Body of pancreas (tissue), 4 donors: ENCODE measurements at places on chromosomes 12 and 14. TPM values are rescaled to one million over a fixed set of nuclear protein-coding genes. Genes with fewer than 3 reads are reported as not detected.
A peak's percentile ranks its signal among the peaks of the same experiment; 100 is the strongest.

GRCh38 chr12:58387199-58387598 is 445.8 kb downstream of the ATP23 start:
- no peak overlapping the region for H3K4me3 ChIP-seq
- no peaks in the 10 kb centered on the region for H3K36me3 ChIP-seq
- H3K27me3 ChIP-seq = no peaks in the 10 kb centered on the region
- no peak for DNase-seq
- H3K27ac ChIP-seq = no peak overlapping the region
- H3K4me1 ChIP-seq = no peaks in the 10 kb centered on the region

- no peaks in the 10 kb centered on the region for H3K27me3 ChIP-seq
- no peak overlapping the region for H3K27ac ChIP-seq
- no peak for DNase-seq
- H3K4me1 ChIP-seq = peaks cover 38% of the 10 kb centered on the region
Observed at GRCh38 chr12:117036547-117036946, 62.7 kb downstream of the TESC start.

- no peak overlapping the region for H3K4me3 ChIP-seq
- no peak overlapping the region for H3K27ac ChIP-seq
- DNase-seq = no peak
- H3K36me3 ChIP-seq = no peaks in the 10 kb centered on the region
- no peaks in the 10 kb centered on the region for H3K27me3 ChIP-seq
- peaks cover 18% of the 10 kb centered on the region for H3K4me1 ChIP-seq
Observed at GRCh38 chr12:21607701-21608100, 3.1 kb upstream of the GYS2 start.

- H3K4me1 ChIP-seq = no peaks in the 10 kb centered on the region
- H3K27me3 ChIP-seq = no peaks in the 10 kb centered on the region
- H3K36me3 ChIP-seq = no peaks in the 10 kb centered on the region
- no peak for DNase-seq
- H3K4me3 ChIP-seq = no peak overlapping the region
- no peak overlapping the region for H3K27ac ChIP-seq
Observed at GRCh38 chr12:89038831-89039512, 313.3 kb downstream of the DUSP6 start.

GRCh38 chr14:101736585-101736984 is 24.9 kb upstream of the PPP2R5C start:
- no peak for DNase-seq
- no peak overlapping the region for H3K4me3 ChIP-seq
- H3K27ac ChIP-seq = no peak overlapping the region
- no peaks in the 10 kb centered on the region for H3K27me3 ChIP-seq
- H3K4me1 ChIP-seq = peaks cover 7% of the 10 kb centered on the region
- no peaks in the 10 kb centered on the region for H3K36me3 ChIP-seq

DNA sequence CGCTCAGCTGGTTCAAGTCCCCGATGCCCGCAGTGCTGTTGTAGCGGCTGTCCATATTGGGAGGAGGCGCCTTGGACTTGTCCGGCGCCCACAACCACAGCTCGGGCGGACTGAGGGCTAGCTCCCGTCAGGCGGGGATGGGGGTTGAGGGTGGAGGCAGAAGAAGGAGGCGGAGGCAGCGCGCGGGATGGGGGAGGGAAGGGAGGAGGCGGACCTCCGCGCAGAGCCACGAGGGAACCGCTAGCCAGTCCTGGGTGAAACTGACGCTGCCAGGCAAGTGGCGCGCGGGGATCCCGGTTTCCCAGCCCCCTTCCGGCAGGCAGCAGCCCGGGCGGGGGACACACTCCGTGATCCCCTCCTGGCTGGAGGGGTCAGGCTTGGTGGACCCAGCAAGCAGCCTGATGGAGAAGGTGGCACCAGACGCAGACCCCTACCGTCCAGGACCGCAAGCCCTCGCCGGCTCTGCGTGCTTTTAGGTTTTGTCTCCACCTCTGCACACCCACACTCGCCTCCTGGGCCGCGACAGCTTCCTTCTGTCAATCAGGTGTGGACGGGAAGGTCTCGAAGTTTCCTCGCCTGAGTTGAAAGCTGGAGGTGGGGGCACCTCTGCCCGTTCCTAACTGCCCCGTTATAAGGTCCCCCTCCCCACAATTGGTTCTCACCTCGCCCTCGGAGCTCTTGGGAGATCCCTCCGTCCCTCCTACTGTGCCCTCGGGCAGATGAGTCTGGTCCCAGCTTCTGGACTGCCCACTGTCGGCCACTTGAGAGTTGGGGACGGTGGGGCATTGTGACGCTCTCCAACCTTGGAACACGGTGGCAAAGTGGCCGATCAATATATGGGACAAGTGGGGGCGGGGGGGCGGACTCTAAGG is at the start of gene CPNE8:
Gene CPNE8, minus strand, starts transcription at position 112 of the 872 bp plus-strand sequence. Its CDS starts 57 bp downstream, at position 55.
- H3K36me3 ChIP-seq = no peaks in the 10 kb centered on the region
- peaks cover 13% of the 10 kb centered on the region for H3K4me1 ChIP-seq
- peak within 1 kb of the TSS; percentile 74 for H3K27ac ChIP-seq
- H3K27me3 ChIP-seq = no peaks in the 10 kb centered on the region
- DNase-seq = peak; percentile 78

GRCh38 chr12:15731940-15732339 is 57.2 kb downstream of the EPS8 start:
- no peak overlapping the region for H3K27ac ChIP-seq
- H3K36me3 ChIP-seq = no peaks in the 10 kb centered on the region
- no peak overlapping the region for H3K4me3 ChIP-seq

- peaks cover 71% of the 10 kb centered on the region for H3K4me1 ChIP-seq
- H3K36me3 ChIP-seq = no peaks in the 10 kb centered on the region
- H3K27me3 ChIP-seq = no peaks in the 10 kb centered on the region
- H3K27ac ChIP-seq = peak overlapping the region; percentile 69
- no peak overlapping the region for H3K4me3 ChIP-seq
Observed at GRCh38 chr12:111780166-111780565, 13.4 kb downstream of the ALDH2 start.

KLRC2 gene
- 0.52 TPM for total RNA-seq

CCDC196 gene
- total RNA-seq = 3.4 TPM
